H1 (cell line): ENCODE measurements at places on chromosomes 4 and X.

DNA sequence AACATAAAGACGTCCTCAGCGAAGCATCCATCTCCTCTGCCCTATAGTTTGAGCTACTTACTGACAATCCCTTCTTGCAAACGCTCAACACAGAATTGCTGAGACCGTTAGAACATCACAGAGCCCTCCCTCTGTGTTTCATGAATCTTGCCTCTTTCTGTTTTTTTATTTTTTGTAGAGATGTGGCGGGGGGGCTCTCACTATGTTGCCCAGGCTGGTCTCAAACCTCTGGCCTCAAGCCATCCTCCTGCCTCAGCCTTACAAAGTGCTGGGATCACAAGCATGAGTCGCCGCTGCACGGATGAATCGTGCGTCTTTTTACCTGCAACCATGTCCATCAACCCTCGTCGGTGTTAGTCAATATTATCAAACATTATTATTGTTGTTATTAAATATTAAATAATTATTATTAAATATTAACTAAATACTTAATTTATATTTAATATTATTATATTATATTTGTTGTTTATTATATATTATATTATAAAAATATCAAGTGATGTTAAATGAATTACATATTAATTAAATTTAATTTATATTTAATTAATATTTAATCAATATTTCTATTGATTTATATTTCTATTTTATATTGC lies 200.7 kb downstream of the CRLF2 start:
- DNase-seq: no peak

DNA sequence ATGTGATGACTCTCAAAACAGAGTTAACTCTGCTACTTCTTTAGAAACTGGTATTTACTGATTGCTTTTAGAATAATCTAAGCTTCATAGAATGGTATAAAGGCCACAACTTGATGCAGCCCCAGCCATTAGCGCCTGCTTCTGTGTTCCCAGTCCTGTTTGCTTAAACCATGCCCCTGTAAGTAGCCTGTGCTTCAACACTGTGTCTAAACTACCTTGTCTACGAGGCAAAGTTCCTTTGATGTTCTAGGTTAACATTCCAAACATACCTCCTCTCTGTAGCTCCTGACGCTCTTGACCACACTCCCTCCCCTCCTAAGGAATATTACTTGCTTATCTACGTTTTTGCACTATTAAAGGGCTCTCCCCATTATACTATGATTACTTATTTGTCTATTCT lies 352.5 kb upstream of the ADGRL3 start:
- no peak for DNase-seq

DNA sequence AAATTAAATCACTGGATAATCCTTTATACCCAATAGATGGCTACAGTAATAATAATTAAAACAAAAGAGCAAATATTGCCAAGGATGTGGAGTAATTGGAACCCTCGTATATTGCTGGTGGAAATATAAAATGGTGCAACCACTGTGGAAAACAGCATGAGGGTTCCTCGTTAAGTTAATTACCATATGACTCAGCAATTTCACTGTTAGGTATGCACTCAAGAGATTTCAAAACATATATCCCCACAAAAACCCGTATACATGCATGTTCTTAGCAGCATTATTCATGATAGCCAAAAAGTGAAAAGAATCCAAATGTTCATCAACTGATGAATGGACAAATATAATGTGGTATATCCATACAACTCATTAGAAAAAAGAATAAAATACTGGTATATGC lies 103.3 kb downstream of the TEX13C start:
- DNase-seq: no peak

GRCh38 chr4:12875640-12876243 lies 608.4 kb downstream of the RAB28 start:
- no peak for DNase-seq

DNA sequence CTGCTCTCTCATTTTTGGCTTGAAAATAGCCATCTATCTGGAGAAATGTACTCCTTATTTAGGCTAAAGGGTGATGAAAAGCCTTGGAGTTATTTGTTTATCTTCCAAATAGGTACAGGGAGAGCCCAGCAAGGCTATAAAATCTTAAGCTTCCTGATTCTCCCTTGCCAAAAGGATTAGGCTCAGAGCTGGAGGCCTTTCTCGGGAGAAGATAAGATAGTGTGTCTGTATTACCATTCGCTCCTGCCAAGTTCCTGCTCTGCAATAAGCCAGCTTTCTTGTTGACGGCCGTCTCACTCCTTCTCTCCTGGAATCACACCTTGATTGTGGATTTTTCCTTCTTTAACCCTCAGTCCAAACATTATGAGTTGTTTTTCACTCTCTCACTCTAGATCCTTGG lies 171.8 kb upstream of the TTC29 start:
- DNase-seq: no peak

GRCh38 chrX:14243823-14244222 lies 214.1 kb upstream of the GEMIN8 start:
- DNase-seq: peak; percentile 66
